Right atrium auricular region (tissue), 2 donors: ENCODE measurements at places on chromosomes 5 and 9. TPM values are rescaled to one million over a fixed set of nuclear protein-coding genes. Genes with fewer than 3 reads are reported as not detected.

HABP4 gene
- total RNA-seq = 20.5 TPM

NXNL2 gene
- total RNA-seq = not detected

LURAP1L gene
- 2.7 TPM for total RNA-seq

TEX48 gene
- total RNA-seq = not detected

DNA sequence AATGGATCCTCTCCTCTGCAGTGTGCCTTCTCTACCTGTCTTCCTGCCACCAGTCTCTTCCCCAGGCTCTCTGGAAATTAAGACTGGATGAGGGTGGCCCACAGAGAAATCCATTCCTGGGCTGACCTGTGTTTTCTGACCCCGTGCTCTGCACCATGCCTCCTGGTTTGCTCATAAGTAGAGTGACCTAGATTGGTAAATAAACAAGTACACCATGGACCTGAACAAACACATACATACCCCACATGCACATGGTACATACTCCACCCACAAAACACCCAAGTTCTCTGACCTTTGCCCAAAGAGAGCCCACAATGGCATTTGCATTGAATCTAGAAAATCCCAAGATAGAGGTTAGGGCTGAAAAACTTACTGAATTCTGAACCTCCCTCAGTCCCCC, 77.5 kb upstream of the PLPP6 start:
- H3K4me3 ChIP-seq = no peak overlapping the region
- H3K4me1 ChIP-seq = peaks cover 6% of the 10 kb centered on the region
- H3K27me3 ChIP-seq = no peaks in the 10 kb centered on the region

CENPK gene
- not detected for total RNA-seq

CCNJL gene
- 2.7 TPM for total RNA-seq

DNA sequence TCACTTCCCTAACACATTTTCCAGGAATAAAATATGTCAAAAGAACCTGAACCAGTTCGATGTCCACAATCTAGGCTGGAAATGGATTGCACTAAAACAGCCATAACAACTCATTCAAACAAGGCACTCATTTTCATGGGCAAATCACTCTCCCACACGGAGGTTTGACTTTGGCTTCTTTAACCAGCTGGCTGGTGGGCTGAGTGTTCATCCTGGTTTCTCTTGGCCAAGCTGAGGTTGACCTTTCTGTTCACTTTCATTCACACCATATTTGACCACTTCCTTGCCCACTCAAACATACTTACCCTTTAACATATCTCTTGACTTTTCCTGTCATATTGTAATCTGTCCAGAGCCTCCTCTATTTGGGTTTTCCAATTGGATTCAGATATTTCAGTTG, 5.4 kb downstream of the IL7R start:
- no peak overlapping the region for H3K4me3 ChIP-seq
- no peak overlapping the region for H3K27ac ChIP-seq
- no peak for DNase-seq
- no peaks in the 10 kb centered on the region for H3K27me3 ChIP-seq
- H3K36me3 ChIP-seq = no peaks in the 10 kb centered on the region

FAM174A gene
- total RNA-seq = 28.6 TPM

GRCh38 chr9:86636519-86636918, 282.3 kb upstream of the TUT7 start:
- H3K4me1 ChIP-seq = no peaks in the 10 kb centered on the region
- H3K27me3 ChIP-seq = no peaks in the 10 kb centered on the region
- no peak for DNase-seq
- no peak overlapping the region for H3K27ac ChIP-seq
- H3K4me3 ChIP-seq = no peak overlapping the region

FANCG gene
- 0.89 TPM for total RNA-seq

- no peak overlapping the region for H3K4me3 ChIP-seq
- H3K4me1 ChIP-seq = no peaks in the 10 kb centered on the region
- H3K36me3 ChIP-seq = no peaks in the 10 kb centered on the region
- no peaks in the 10 kb centered on the region for H3K27me3 ChIP-seq
- no peak overlapping the region for H3K27ac ChIP-seq
Measured at GRCh38 chr5:20615888-20616563, 628.0 kb upstream of the CDH18 start.

LCN1 gene
- total RNA-seq = not detected

- no peak overlapping the region for H3K27ac ChIP-seq
- no peaks in the 10 kb centered on the region for H3K36me3 ChIP-seq
- H3K27me3 ChIP-seq = no peaks in the 10 kb centered on the region
- H3K4me3 ChIP-seq = no peak overlapping the region
- no peak for DNase-seq
Measured at GRCh38 chr5:29508131-29508530, 1685.4 kb upstream of the CDH6 start.

- H3K27ac ChIP-seq = no peak overlapping the region
- H3K36me3 ChIP-seq = peaks cover 70% of the 10 kb centered on the region
- H3K4me1 ChIP-seq = peaks cover 42% of the 10 kb centered on the region
- DNase-seq = no peak
- no peaks in the 10 kb centered on the region for H3K27me3 ChIP-seq
Measured at GRCh38 chr5:179608131-179608581, 15.3 kb downstream of the HNRNPH1 start.

AK8 gene
- total RNA-seq = not detected

EGFLAM gene
- total RNA-seq = 2.2 TPM

GRCh38 chr9:130197888-130198287, 25.7 kb downstream of the NCS1 start:
- no peaks in the 10 kb centered on the region for H3K27me3 ChIP-seq
- no peaks in the 10 kb centered on the region for H3K36me3 ChIP-seq
- no peaks in the 10 kb centered on the region for H3K4me1 ChIP-seq
- no peak overlapping the region for H3K27ac ChIP-seq
- no peak for DNase-seq

GRCh38 chr5:67728326-67728890, 487.1 kb upstream of the PIK3R1 start:
- no peak overlapping the region for H3K4me3 ChIP-seq
- H3K27me3 ChIP-seq = no peaks in the 10 kb centered on the region
- no peak overlapping the region for H3K27ac ChIP-seq
- no peak for DNase-seq
- H3K4me1 ChIP-seq = no peaks in the 10 kb centered on the region
- no peaks in the 10 kb centered on the region for H3K36me3 ChIP-seq

GRCh38 chr5:65892801-65893200, 33.6 kb upstream of the ERBIN start:
- DNase-seq = no peak
- no peak overlapping the region for H3K4me3 ChIP-seq
- H3K27ac ChIP-seq = no peak overlapping the region

- no peak overlapping the region for H3K27ac ChIP-seq
- DNase-seq = no peak
- no peaks in the 10 kb centered on the region for H3K27me3 ChIP-seq
- H3K4me1 ChIP-seq = no peaks in the 10 kb centered on the region
- H3K4me3 ChIP-seq = no peak overlapping the region
Measured at GRCh38 chr9:99947395-99947794, 40.9 kb downstream of the STX17 start.

GRCh38 chr9:106287091-106287631, 575.8 kb upstream of the ZNF462 start:
- no peak for DNase-seq
- H3K36me3 ChIP-seq = no peaks in the 10 kb centered on the region
- peak overlapping the region; percentile 32 for H3K4me3 ChIP-seq
- no peak overlapping the region for H3K27ac ChIP-seq
- no peaks in the 10 kb centered on the region for H3K27me3 ChIP-seq

DNA sequence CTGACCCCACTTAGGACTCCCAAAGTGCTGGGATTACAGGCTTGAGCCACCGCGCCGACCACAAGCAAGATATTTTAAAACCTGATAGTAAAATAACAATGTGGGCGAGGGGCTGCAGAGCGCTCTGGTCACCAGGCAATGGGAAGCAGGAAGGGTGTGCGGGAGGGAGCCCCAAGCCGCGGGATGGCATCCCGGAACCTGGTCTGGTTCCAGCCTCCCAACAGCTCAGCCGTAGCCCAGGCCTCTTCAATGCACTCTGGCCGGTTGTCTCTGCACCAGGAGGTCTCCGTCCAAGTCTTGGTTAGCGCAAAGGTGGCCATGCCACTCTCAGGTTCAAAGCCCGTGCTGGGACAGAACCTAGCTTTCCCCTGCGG, 694 bp upstream of the UAP1L1 start:
- H3K4me1 ChIP-seq = no peaks in the 10 kb centered on the region
- H3K27me3 ChIP-seq = no peaks in the 10 kb centered on the region
- H3K4me3 ChIP-seq = peak overlapping the region; percentile 74
- no peak for DNase-seq
- H3K36me3 ChIP-seq = peaks cover 24% of the 10 kb centered on the region

DNA sequence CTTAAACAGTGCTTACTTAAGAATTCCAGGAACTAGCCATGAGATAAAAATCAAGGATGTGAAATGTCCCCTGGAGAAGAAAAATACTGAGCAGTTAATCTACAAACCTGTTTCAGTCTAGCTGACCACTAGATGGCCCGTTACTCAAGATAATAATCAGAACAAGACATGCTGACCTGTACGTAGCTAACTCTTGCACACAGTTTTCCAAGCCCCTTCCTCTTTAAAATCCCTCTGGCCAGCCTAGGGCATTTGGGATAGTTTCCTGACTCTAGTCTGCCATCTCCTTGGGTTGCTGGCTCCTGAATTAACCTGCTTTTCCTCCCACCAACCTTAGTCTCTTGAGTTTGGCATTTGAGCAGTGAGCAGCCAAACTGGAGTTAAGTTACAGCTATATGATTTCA, 59.2 kb upstream of the TRAF1 start:
- H3K4me3 ChIP-seq = no peak overlapping the region
- no peaks in the 10 kb centered on the region for H3K36me3 ChIP-seq
- no peak for DNase-seq

- H3K27ac ChIP-seq = no peak overlapping the region
- H3K4me3 ChIP-seq = no peak overlapping the region
- no peaks in the 10 kb centered on the region for H3K4me1 ChIP-seq
- H3K27me3 ChIP-seq = no peaks in the 10 kb centered on the region
Measured at GRCh38 chr5:8845296-8845695, 700.6 kb downstream of the SEMA5A start.

PCDHA13 gene
- total RNA-seq = 0.15 TPM

RGS7BP gene
- 2.4 TPM for total RNA-seq

- H3K36me3 ChIP-seq = no peaks in the 10 kb centered on the region
- no peak overlapping the region for H3K27ac ChIP-seq
- H3K4me1 ChIP-seq = no peaks in the 10 kb centered on the region
- H3K4me3 ChIP-seq = no peak overlapping the region
- no peaks in the 10 kb centered on the region for H3K27me3 ChIP-seq
- DNase-seq = no peak
Measured at GRCh38 chr9:76691517-76692313, 72.5 kb upstream of the PCA3 start.

SLC36A2 gene
- not detected for total RNA-seq

GRCh38 chr5:113548396-113548795, 34.9 kb downstream of the YTHDC2 start:
- no peak for DNase-seq
- peaks cover 4% of the 10 kb centered on the region for H3K4me1 ChIP-seq
- H3K36me3 ChIP-seq = peaks cover 32% of the 10 kb centered on the region
- H3K27ac ChIP-seq = no peak overlapping the region

C7 gene
- total RNA-seq = 687 TPM

MUSK gene
- 6.1 TPM for total RNA-seq

DNA sequence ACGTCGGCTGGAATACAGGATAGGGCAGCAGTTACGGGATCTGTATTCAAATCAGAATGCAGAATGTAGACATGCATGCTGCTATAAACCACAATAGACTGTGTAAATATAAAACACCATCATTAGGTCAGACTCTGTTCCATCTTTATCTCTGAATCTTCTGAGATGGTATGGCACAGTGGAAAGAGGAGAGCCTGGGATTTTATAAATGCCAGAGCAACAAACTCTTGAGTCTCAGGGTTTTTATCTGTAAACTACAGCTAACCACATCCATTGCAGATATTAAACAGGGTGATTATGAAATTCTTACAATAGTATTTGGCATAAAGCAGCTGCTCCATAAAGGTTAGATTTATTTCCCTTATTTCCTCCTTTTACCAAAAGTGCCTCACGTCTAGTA, 108.7 kb downstream of the ZDHHC21 start:
- no peak overlapping the region for H3K27ac ChIP-seq
- no peak overlapping the region for H3K4me3 ChIP-seq

DNA sequence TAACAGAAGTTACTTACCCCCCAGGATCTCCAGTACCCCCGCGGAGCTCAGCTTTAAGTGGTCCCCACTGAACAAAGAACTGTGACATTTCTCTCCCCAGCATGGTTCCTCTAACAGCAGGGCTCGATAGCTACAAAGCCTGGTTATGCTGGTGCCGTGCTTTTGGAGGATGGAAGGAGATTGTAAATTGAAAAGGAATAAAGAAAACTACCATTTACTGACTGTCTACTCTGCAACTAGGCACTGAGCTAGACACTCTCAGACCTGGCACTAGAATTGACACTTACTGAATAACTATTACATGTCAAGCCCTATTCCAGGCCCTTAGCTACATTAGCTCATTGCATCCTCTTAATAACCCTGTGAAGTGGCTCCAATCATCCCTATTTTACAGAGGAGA, 145.3 kb downstream of the TTLL11 start:
- no peaks in the 10 kb centered on the region for H3K4me1 ChIP-seq
- no peak overlapping the region for H3K27ac ChIP-seq
- no peaks in the 10 kb centered on the region for H3K27me3 ChIP-seq

PTPA gene
- 89.9 TPM for total RNA-seq

GRCh38 chr5:116581910-116582309, 7.3 kb upstream of the SEMA6A start:
- H3K4me1 ChIP-seq = no peaks in the 10 kb centered on the region
- H3K4me3 ChIP-seq = no peak overlapping the region
- no peak for DNase-seq
- no peaks in the 10 kb centered on the region for H3K36me3 ChIP-seq

GRCh38 chr9:12765088-12765798, 9.6 kb upstream of the LURAP1L start:
- H3K4me1 ChIP-seq = no peaks in the 10 kb centered on the region
- no peak overlapping the region for H3K4me3 ChIP-seq
- H3K36me3 ChIP-seq = no peaks in the 10 kb centered on the region

GRCh38 chr5:14467251-14467650, 114.3 kb upstream of the OTULINL start:
- H3K27ac ChIP-seq = no peak overlapping the region
- peaks cover 58% of the 10 kb centered on the region for H3K36me3 ChIP-seq
- no peaks in the 10 kb centered on the region for H3K27me3 ChIP-seq
- H3K4me1 ChIP-seq = no peaks in the 10 kb centered on the region
- no peak overlapping the region for H3K4me3 ChIP-seq

DNA sequence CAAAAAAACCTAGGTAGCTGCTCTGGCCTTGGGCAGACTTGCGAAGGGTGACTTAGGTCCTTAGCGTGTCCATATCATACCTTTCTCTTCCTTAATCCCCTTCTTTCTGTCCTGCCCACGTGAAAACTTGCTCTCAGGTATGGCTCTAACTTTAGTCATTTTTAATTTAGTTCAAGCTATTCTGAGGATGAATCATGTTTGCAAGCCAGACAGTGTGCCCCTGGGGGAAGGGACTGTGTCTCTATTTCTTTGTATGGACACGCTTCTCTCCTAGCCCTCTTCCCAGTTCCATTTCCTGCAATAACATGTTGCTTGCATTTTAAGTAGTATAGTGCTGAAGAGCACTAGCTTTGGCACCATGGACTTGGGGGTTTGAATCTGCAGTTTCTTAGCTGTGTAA, 120.6 kb downstream of the PTTG1 start:
- no peaks in the 10 kb centered on the region for H3K36me3 ChIP-seq
- no peak overlapping the region for H3K27ac ChIP-seq
- no peaks in the 10 kb centered on the region for H3K27me3 ChIP-seq
